Stomach (tissue), 19 donors: ENCODE measurements at places on chromosomes 7 and 10. TPM values are rescaled to one million over a fixed set of nuclear protein-coding genes. Genes with fewer than 3 reads are reported as not detected.
A peak's percentile ranks its signal among the peaks of the same experiment; 100 is the strongest.

DNA sequence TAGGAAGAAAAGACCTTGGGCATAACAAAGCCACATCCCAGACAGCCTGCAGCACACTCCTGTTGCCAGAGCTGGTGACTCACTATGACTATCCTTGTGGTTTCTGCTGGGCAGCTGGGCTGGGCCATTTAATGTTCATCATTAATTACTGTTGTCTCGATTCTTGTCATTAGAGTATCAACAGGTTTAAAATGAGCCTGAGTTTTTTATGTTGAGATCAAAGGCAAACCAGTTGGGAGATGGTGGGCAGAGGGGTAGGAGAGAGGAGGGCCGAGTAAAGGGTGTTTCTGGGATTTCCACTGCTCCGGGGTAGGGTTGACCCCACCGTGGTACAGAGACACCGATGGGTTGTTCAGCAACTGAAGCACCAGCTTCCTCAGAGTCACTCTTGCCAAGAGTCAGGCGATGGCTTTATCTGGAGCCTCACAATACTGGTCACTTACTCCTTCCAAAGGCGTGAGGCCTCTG, 128.7 kb upstream of the LYZL1 start:
- H3K27me3 ChIP-seq = no peaks in the 10 kb centered on the region
- DNase-seq = no peak
- H3K4me1 ChIP-seq = no peaks in the 10 kb centered on the region
- H3K36me3 ChIP-seq = no peaks in the 10 kb centered on the region
- no peak overlapping the region for H3K27ac ChIP-seq
- H3K4me3 ChIP-seq = no peak overlapping the region

DNA sequence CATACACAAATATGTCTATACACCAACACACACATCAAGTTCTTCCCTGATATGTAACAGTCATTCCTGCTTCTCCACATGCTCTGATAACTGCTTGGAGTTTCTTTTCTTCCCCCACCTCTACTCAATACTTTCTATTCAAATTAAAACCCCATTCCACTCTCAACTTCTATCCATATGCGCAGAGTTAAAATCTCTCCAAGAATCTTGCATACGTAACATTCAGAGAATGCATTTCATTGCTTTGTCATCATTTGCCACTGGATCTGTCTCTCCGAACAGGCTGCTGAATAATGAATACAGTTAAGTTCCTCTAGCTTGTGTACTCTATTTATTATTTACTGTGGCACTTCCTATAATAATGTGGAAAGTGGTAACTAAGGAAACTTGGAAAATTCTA, 68.8 kb downstream of the DGKB start:
- no peaks in the 10 kb centered on the region for H3K36me3 ChIP-seq
- H3K27me3 ChIP-seq = no peaks in the 10 kb centered on the region

GRCh38 chr10:126592901-126593300, 77.6 kb downstream of the C10orf90 start:
- DNase-seq = no peak
- H3K27me3 ChIP-seq = no peaks in the 10 kb centered on the region
- no peaks in the 10 kb centered on the region for H3K36me3 ChIP-seq
- H3K4me3 ChIP-seq = no peak overlapping the region

GRCh38 chr10:72228318-72228751, 12.3 kb upstream of the ASCC1 start:
- no peak overlapping the region for H3K4me3 ChIP-seq
- H3K36me3 ChIP-seq = peaks cover 73% of the 10 kb centered on the region
- no peaks in the 10 kb centered on the region for H3K27me3 ChIP-seq

- H3K27me3 ChIP-seq = no peaks in the 10 kb centered on the region
- H3K4me3 ChIP-seq = no peak overlapping the region
- no peaks in the 10 kb centered on the region for H3K36me3 ChIP-seq
- no peak for DNase-seq
Observed at GRCh38 chr10:110774069-110775019, 97.4 kb upstream of the PDCD4 start.

DNA sequence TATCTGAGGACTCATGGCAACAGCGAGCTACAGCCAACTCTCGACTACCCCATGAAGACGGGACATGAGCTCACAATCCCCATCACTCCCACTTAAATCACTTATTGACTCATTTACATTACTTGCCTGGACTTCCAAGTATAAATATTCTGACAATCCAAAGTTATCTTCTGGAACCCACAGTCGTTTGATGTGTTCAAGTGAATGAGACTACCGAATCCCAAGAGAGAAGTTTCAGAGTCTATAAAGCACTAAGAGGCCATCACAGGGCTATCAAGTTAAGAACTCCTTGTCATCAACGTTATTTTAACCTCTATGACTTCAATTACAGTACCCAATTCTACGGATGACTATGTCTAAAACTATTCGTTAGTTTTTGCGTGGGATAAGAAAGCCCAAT, 11.5 kb upstream of the ANAPC16 start:
- peaks cover 100% of the 10 kb centered on the region for H3K36me3 ChIP-seq
- no peak for DNase-seq
- no peak overlapping the region for H3K4me3 ChIP-seq
- no peaks in the 10 kb centered on the region for H3K27me3 ChIP-seq
- H3K4me1 ChIP-seq = no peaks in the 10 kb centered on the region
- H3K27ac ChIP-seq = no peak overlapping the region

DNA sequence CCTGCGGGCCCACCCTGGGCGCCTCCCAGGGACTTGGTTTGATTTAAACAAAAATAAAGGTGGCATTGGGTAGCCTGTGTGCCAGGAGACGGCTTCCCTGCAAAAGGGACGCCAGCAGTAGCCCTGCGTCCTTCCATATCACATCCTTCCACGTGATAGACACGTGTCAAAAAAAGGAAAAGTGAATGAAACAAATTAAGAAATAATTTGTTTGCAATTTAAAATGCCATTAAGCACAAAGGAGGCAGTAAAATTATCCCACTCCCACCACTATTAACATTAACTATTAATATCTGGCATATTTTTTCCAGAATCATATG, 7.6 kb downstream of the TACR2 start:
- peak overlapping the region; percentile 95 for H3K27ac ChIP-seq
- H3K36me3 ChIP-seq = peaks cover 19% of the 10 kb centered on the region
- peaks cover 19% of the 10 kb centered on the region for H3K4me1 ChIP-seq
- peak overlapping the region; percentile 41 for H3K4me3 ChIP-seq

GRCh38 chr10:80619036-80619435, 81.3 kb downstream of the SH2D4B start:
- H3K36me3 ChIP-seq = no peaks in the 10 kb centered on the region
- no peak for DNase-seq
- H3K4me1 ChIP-seq = no peaks in the 10 kb centered on the region
- H3K27ac ChIP-seq = no peak overlapping the region
- H3K4me3 ChIP-seq = no peak overlapping the region

NKX1-2 gene
- not detected for total RNA-seq

TFPI2 gene
- 6.1 TPM for total RNA-seq

MKI67 gene
- 9.6 TPM for total RNA-seq

PNLIPRP1 gene
- total RNA-seq = not detected
